ENCODE measurements at places on chromosomes 5 and 9.

GRCh38 chr5:123549256-123549904 lies 37.4 kb downstream of the CSNK1G3 start:
- DNase-seq: no peak

DNA sequence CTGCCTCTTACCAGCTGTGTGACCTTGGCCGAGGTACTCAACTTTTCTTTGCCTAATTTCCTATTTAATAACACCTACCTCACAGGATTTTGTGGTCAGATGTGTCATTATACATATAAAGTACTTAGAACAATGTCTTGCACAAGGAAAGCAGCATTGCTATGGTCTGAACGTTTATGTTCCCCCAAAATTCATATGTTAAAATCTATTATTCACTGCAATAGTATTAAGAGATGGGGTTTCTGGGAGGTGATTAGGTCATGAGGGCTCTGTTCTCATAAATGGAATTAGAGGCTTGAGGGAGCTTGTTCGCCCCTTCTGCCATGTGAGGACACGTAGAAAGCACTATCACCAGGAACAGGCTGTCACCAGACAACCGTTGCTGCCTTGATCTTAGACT lies 10.9 kb upstream of the RNF145 start:
- DNase-seq: no peak

- DNase-seq: no peak
These were observed 14.5 kb upstream of the LPCAT1 start for GRCh38 chr5:1538276-1538675.

- no peak for DNase-seq
These were observed 2.6 kb upstream of the UAP1L1 start for GRCh38 chr9:137074657-137075274.

DNA sequence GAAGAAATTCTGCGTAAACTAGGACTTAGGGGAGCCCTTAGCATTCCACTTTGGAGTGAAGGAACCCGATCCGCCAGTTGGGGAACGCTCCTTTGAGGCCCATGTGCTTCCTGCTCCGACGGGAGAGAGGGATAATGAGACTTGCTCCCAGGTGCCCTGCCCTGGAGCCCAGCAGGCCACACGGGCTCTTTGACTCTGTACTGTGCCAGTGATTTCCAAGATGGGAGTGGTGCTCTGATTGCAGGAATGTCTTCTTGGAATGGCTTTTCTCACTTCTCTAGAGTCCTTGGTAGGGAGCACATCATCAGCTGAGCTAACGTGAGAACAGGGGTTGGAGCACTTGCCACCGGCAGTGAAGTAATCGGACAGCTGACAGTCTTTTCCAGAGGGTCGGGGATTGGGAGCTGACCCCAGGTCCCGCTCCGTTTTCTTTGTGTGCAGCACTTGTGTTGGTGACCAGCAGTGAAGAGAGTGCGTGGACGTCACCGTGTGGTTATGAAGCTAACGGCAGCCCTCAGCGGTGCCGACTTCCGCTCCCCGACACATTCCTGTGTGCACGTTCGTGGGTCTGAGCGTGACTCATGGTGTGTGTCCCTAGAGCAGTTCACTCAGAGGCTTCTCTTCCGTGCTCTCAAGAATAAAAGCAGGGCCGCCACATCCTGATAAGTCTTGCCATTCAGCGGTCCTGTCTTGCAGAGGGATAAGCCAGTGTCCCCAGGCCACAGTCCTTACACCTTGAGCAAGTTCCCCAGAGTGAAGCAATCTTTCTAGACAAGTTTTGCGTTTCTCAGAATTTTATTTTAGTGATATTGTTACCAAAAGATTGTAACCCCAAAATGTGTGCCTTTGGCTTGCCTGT lies 25.6 kb downstream of the ABL1 start:
- peak; percentile 85 for DNase-seq

- no peak for DNase-seq
These were observed 87.4 kb downstream of the TLE1 start for GRCh38 chr9:81601639-81602623.

GRCh38 chr5:153632748-153633290 lies 142.3 kb downstream of the GRIA1 start:
- no peak for DNase-seq

DNA sequence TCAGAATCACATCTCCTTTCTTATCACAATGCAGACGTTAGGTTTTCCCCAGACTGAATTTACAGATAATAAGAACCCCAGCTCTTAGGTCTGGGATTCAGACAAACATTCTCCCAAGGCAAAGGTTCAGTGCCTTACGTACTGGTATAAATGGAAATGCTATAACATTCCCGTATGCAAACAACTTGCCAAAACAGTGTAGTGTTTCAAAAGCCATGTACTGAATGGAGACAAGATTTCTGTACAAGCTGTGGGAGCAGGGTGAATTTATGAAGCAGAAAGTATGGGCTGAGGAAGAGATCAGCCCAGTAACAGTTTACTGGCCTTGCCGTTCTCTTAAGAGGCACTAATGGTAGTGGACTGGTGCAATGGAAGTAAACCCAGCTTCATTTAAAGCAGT lies 225.5 kb upstream of the ZNF462 start:
- no peak for DNase-seq

DNA sequence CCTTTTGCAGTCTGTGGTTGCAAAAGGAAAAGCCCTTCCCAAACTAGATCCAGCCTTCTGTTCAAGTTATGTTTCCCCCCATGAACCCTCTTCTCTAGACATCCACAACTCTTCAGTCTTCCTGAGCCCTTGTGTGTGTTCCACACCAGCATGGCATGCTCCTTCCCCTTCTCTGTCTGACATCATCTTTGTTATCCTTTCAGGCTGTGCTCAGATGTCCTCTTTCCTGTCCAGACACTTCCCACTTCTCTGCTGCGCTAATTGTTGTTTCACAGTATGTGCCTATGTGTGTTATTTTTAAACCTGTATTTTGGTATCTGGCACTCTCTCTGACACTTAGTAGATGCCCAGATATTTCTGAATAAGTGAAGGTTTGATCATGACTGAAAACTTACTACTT lies 38.2 kb downstream of the FOCAD start:
- DNase-seq: no peak

GRCh38 chr9:98007251-98007928 lies 24.2 kb downstream of the ANP32B start:
- DNase-seq: no peak

DNA sequence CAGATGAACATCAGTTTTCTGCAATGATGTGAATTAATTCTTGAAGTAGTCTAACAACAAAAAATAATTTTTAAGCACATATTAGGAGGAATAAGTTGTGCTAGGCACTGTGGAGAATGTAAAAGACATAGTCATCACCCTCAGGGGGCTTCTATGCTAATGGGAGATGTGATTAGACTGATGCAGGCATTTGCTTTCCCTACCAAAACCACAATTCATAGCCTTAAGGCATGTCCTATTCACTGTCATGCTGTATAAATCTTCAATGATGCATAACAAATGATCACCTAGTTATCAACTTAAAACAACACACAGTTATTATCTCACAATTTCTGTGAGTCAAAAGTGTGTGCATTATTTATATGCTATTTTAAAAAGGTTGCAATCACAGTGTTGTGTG lies 422.6 kb downstream of the MAN2A1 start:
- DNase-seq: no peak

DNA sequence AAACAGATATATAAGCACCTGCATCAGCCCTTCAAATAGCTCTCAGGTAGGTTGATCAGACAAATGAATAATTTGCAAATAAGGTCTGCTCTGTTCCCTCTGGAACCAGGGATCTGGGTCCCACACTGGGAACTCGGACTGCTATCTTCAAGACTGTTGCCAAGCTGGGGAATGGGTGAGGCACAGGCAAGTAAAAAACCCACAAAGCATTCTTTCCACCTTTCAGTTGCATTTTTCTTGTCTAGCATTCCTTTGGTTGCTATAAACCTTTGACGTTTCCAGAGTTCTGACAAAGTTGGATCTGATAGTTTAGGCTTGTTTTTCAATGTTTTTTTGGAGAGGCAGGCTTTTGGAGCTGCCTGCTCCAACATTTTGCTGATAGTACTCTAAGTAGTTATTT lies 20.1 kb downstream of the FBXL17 start:
- DNase-seq: no peak

- no peak for DNase-seq
These were observed 60.1 kb upstream of the SLC30A5 start for GRCh38 chr5:69033690-69034089.

GRCh38 chr9:83701769-83702168 lies 6.0 kb downstream of the UBQLN1 start:
- DNase-seq: no peak

DNA sequence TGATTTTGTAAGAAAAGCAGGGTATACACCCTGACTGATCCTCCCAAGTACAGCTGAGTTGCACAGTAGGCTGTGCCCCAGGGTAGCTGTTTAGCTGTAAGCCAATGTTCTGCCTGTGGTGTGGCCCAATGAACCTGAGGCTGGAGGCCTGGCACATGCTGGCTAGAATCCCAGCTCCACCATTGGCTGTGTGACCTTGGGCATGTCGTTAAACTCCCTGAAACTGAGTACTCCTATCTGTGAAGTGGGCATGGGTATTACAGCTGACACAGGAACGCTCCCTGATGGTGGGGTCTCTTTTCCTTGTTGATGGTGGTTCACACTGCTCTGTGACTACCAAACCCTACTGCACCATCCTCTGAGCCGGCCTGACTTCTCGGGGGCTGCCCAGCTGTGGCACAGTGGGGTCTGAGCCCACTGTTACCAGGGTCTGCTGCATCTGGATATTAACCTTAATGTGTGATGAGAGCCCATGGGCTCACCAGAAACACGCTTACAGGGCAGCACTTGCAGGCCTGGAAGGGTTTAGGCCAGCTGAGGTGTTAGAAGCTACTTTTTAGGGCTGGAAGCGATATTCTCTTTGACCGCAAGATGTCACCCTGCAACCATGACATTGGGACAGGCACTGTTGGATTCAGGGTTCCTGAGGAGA lies 7.0 kb upstream of the GADD45G start:
- no peak for DNase-seq

DNA sequence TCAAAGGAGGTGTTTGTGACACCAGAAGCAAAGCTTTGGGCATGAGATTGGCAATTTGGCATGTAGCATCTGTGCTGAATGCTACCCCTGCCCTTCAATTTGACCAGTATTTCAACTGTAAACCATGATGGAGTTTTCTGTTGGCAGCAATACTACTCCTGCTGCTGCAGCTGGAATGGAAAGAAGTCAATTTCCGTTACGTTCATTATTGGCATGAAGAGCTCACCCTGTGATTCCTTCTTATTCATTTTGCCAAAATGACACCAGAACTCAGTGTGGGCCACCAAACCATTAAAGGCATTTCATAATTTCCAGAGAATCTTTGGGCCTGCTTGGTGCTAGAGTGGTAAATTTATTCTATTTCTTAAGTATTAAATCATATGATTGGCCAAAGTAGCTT lies 433.1 kb upstream of the DMAC1 start:
- no peak for DNase-seq

DNA sequence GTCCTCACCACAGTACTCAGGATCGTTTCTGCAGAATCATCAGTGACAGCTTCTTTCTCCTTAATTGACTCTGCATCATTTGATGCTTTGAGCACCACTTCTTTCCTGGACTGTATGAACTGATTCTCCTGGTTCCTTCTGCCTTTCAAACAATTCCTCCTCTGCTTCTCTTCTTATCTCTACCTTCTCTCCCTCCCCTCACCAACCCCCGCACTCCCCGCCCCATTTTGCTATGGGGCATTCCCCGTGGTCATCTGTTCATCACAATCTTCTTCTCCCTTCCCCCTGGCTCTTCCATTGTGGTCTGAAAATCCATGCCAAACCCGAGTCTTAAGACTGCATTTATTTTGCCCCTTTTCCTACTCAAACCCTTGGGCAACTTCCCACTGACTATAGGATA lies 57.9 kb downstream of the FAM78A start:
- DNase-seq: no peak

DNA sequence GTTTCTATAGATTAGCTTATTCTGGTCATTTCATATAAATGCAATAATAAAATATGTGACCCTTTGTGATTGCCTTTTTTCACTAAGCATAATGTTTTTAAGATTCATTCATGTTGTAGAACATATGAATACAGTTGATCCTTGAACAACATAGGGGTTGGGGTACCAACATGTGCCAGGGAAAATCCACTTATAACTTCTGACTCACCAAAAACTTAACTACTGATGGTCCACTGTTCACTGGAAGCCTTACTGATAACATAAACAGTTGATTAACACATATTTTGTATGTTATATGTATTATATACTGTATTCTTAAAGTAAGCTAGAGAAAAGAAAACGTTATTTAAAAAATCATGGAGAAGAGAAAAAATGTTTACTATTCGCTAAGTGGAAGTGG lies 12.1 kb downstream of the ARHGEF37 start:
- no peak for DNase-seq

GRCh38 chr9:3783156-3783555 lies 257.4 kb upstream of the RFX3 start:
- no peak for DNase-seq

DNA sequence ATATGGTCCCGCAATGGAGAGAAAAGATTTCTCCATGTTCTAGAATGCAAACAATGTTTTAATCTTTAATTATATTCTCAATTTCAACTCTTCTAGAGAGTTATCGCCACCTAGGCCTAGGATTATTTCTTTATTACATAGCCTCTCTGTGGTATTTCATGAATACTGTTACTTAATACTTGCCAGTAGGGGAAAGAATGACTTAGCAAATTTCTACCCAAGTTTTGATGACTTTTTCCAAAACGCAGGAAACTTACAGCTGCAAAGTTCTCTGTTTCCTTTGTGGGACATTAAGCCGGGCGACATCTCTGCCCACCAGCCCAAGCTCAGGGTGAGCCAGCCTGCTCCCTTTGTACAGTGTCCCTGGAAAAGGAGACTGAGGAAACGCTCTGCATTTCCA lies 73.8 kb downstream of the MED27 start:
- DNase-seq: no peak

DNA sequence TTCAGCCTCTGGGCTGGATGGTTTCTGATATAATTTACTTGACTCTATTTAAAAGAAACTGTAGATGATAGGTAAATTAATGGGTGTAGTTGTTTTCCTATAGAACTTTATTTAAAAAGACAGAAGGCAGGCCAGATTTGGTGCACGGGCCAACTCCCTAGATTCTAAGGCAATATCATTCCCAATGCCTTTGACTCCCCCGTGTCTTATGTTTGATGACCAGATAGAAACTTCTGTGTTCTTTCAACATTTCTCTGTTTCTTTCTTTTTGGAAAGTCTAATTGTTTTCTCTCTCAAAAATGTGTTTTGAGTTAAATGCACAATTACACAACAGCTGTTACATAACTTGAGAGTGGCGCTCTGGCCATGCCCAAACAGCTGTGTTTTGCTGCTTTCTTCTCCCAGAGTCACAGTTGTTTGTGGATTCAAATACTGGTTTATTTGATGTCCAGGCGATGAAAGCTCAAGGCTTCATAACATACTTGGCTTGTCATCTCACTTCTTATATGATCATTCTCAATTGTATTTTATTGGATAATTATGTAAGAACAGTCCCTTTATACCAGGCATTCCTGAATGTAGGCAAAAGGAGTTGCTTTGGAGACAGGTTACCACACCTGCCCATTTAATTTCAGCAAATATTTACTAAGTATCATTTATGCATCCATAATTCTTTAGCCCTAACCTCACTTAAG lies 1.7 kb upstream of the ALDH1A1 start:
- DNase-seq: peak; percentile 54

All from AG09319 (cell line).